ENCODE measurements at places on chromosomes 12 and 14.

DNA sequence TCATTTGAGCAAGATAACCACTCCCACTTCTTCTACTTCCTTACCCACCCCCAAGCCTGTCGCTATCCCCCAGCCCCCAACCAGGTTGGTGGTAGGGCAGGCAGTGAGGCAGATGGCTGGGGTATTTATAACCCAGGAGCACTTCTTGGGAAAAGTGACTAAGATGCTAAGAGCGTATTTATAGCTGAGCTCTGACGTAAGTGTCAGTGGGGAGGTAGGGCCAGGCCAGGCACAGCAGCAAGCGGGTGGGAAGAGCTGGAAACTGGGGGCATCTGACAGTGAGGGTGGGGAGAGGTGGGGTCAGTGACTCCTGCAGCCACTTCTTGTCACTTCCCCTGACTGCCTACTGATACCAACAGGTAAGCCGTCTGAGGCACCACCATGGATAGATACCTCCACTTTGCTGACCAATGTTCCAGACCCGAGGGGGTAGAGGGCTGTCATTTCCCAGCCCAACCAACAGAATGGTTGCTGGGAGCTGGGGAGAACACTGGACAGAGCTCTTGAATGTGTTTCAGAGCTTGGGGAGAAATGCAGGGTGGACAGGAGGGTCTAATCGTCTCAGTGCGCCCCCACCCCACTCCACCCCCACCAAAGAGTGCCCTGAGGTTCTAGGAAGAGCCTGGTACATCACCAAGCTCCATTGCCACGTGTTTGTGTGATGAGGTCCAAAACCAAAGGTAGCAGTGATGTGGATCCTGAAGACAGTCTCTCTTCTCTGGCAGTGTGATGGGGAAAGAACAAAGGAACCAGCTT lies 2.7 kb upstream of the INHBE start:
- DNase-seq: peak; percentile 75

DNA sequence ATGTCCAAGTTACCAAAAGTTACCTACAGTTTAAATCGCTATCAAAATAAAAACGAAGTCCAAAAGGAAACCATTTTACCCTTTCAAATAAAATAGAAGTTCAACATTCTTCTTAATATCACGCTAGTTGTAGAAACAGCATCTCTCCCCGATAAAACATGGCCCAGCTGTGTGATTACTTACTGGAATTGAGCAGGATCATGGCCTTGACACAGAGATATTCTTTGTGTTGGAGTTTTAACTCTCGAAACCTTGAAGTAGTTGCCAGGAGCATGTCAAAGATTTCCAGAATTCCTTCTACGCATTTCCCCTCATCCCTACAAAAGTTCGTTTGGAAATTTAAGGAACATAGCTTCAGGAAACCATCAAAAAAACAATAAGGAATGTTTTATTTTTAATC lies 44.8 kb downstream of the ESR2 start:
- no peak for DNase-seq

- no peak for DNase-seq
These were observed 30.6 kb upstream of the SYCP3 start for GRCh38 chr12:101769865-101770264.

DNA sequence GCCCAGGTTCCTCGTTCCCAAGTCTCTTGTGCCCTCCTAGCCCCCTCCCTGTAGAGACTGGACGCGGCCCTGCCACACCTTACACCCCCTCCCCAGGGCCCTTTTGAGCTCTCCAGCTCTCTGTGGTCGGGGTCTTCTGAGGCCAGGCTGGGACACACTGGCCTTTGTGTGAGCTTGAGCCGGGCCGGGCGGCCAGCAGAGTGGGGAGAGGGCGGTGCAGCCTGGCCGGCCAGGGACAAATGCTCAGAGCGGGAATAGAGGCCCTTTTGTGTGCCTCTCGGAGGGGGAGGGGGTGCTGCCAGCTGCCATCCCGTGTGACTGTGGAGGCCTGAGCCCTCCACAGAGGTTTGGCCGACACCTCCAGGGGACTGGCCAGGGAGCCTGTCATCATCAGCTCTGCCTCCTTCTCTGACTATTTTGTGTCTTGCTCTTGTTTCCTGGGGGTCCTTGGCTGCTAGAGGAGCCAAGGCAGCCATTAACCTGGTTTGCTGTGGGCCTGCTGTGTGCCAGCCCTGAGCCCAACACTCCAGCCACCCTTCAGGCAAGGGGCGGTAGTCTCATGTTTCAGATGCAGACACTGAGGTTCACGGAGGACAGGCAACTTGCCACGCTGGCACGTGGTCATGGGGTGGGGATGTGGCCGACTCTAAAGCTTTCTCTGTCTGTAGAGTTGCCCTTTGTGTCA lies 13.6 kb downstream of the FAM222A start:
- no peak for DNase-seq

DNA sequence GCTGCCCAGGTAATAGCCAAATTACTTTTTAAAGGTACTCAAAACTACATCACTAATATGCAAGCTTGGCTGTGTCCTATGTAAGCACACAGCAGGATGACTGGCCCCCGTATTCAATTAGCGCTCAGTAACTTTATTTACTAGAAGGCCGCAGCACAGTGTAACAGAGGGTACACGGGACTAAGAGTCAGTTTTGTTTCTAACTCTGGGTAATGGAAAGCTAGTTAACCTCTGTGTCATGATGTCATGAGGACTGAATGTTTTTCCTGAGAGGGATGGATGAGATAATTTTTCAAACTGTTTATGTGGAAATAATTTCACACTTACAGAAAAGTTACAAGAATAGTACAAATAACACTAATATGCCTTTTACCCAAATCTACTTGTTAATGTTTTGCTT lies 27.1 kb downstream of the GALNT4 start:
- DNase-seq: no peak

GRCh38 chr14:31968107-31968810 lies 108.8 kb upstream of the ARHGAP5 start:
- DNase-seq: no peak

- no peak for DNase-seq
These were observed 1.1 kb downstream of the PAX9 start for GRCh38 chr14:36662543-36663403.

DNA sequence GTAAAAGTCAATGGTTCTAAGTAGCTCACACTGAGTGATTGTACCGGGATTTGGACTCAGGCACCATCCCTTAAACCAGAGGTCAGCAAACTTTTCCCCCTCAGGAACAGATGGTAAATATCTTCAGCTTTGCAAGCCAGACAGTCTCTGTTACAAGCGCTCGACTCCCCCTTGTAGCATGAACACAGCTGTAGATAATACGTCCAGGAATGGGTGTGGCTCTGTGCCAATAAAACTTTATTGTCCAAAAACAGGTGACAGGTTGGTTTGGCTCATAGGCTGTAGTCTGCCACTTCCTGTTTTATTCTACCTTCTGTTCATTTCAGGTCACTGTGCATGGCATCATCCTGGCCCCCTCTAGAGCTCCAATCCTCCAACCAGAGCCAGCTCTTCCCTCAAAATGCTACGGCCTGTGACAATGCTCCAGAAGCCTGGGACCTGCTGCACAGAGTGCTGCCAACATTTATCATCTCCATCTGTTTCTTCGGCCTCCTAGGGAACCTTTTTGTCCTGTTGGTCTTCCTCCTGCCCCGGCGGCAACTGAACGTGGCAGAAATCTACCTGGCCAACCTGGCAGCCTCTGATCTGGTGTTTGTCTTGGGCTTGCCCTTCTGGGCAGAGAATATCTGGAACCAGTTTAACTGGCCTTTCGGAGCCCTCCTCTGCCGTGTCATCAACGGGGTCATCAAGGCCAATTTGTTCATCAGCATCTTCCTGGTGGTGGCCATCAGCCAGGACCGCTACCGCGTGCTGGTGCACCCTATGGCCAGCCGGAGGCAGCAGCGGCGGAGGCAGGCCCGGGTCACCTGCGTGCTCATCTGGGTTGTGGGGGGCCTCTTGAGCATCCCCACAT lies 7.6 kb downstream of the BDKRB1 start:
- no peak for DNase-seq

DNA sequence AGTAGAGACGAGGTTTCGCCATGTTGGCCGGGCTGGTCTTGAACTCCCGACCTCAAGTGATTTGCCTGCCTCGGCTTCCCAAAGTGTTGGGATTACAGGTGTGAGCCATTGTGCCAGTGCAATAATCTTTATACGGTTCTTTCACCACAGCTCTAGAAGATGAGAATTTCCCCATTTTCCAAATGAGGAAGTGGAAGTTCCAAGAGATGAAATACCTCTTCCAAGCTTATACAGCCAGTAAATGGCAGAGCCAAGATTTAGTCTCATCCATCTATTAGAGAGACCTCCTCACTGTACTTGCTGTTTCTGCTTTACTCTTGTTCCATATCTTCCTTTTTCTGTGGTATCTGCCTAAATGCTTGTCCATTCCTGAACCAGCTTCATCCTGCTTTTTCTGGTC lies 3.1 kb upstream of the LMNTD1 start:
- DNase-seq: no peak

- no peak for DNase-seq
These were observed 1.5 kb downstream of the PTMS start for GRCh38 chr12:6767353-6768319.

GRCh38 chr12:1702713-1703112 lies 11.8 kb downstream of the ADIPOR2 start:
- no peak for DNase-seq

- no peak for DNase-seq
These were observed 64.7 kb downstream of the PPP2R5E start for GRCh38 chr14:63478437-63478852.

DNA sequence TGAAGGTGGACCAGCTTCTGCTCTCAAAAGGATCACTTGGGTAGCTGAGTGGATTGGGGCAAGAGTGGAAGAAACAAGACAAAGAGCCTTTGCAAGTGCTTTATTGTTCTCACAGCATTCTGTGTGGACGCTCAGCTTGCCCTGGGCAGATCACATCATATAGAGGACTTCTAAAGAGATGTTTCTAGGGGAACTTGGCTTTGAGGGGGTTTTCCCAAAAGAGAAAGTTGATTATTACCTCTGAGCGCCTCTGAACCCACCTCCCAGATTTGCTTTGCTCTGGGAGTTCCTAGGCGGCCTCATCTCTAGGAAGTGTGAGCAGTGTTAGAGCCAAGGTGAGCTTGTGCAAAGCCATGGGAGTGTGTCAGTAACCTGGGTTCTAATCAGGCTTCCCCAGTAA lies 81.7 kb downstream of the RIN3 start:
- no peak for DNase-seq

- no peak for DNase-seq
These were observed 194.5 kb upstream of the CDKN3 start for GRCh38 chr14:54202288-54202687.

DNA sequence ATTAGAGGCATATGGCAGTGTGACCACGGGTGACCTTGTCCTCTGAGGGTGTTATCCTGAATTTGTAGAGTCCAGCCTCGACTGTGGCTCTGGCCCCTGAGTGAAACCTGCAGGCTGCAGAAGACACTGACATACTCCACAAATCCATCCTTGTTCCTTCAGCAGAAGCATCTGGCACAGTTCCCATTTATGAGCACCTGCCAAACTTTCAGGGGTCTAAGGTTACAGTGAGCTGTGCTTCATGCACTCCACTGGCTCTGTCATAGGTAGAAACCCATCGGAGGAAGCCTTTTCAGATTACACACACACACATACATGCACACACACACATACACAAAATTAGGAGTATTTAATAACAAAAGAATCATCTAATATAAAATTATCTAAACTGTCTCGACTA lies 13.6 kb upstream of the NUAK1 start:
- DNase-seq: no peak

- no peak for DNase-seq
These were observed 76.9 kb upstream of the SFSWAP start for GRCh38 chr12:131634037-131634436.

DNA sequence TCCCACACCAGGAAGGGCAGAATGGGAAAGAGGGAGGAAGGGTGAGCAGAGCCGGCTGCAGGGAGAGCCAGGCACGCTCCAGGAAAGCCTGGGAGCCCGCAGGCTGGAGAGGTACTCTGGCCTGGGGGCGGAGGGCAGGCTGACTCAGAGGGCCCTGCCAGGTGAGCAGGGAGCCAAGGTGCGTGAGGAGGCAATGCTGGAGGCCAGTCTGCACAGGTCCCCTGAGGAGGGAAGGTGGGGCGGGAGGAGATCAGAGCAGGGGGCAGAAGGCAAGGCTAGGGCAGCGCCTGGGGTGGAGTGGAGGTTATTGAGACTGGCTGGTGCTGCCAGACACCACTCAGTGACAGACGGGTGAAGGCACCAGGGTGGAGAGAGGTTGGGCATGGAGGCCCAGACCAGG lies 385.0 kb downstream of the BCL11B start:
- DNase-seq: no peak

- DNase-seq: peak; percentile 67
These were observed 13.5 kb upstream of the IRF2BPL start for GRCh38 chr14:77041881-77042545.

- DNase-seq: peak; percentile 30
These were observed 612 bp downstream of the PPTC7 start for GRCh38 chr12:110582276-110583136.

DNA sequence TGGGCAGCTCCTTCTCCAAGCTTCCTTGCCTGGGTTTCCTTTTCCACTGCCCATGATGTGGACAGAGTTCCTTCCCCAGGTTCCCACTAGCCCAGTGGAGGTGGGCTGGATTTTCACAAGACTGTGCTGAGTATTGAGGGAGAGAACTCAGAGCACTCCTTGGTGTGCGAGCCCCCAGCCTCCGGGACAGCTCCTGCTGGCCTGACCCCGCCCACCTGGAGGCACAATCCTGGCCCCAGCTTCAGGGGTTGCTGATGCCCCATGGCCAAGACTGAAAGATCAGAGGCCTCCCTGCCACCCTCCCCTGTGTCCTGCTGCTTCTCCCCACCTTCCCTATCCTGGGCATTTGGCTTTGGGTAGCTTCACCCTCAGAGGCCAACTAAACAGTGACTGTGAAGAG lies 7.7 kb downstream of the KCNH3 start:
- DNase-seq: no peak

DNA sequence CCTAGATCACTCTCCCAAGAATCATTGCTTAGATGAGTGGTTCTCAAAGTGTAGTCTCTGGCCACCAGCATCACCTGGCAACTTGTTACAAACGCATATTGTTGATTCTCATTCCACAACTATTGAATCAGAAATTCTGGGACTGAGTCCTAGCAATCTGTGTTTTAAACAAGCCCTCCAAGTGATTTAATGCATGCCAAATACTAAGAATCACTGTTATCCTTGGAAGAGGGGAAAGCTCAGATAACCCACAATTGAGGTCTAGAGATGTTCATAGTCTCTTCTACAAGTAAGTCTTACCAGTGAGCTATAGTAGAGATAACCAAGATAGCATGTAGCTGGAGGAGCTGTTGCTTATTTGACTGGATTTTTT lies 666.6 kb downstream of the DIO2 start:
- no peak for DNase-seq

DNA sequence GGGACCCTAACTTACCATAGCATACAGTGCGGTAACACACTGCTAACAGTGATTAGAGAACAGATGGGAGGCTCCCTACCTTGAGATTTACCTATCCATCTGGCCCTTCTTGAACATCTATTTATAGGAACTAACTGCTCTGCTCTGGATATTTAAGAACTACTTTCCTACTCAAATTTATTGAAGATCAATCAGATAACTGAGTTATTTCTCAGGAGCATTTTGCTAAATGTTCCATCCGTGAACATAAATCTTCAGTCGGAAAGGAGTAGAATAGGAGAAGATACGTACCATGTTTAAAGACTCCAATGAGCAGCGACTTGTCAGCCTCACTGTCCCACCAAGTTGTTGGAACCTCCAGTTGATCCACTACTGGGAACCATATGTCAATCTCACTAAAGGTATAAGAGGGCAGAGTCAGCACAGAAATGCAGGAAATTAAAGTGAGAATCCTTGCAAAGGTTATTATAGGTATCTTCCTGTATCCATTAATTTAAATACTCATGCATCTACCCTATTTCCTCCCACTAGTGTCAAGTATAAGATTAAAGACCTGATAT lies 15.6 kb upstream of the SUPT16H start:
- DNase-seq: no peak
